HTR-8/SVneo (cell line): ENCODE measurements at places on chromosomes 7 and 10.

GRCh38 chr10:71596759-71597158, 122.8 kb downstream of the C10orf105 start:
- DNase-seq: no peak

- DNase-seq: no peak
These were observed 175.1 kb downstream of the HGF start for GRCh38 chr7:81594767-81595166.

DNA sequence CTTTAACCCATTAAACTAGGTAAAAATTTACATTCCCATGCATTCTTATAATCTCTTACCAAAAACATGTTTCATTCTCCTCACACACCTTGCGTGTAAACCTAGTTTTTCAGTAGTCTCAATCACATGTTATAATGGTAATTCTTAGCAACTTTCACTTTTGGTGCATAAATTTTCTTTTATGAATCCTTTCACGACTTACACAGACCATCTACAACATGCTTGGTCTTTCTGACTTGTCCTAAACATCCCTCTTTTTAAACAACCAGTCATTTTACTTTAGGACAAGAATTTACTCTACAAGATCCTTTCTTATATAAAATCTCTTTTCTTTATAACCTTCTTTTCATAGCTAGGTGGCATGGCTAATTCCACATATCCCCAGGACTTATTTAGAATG, 25.8 kb downstream of the FBXL13 start:
- DNase-seq: no peak

DNA sequence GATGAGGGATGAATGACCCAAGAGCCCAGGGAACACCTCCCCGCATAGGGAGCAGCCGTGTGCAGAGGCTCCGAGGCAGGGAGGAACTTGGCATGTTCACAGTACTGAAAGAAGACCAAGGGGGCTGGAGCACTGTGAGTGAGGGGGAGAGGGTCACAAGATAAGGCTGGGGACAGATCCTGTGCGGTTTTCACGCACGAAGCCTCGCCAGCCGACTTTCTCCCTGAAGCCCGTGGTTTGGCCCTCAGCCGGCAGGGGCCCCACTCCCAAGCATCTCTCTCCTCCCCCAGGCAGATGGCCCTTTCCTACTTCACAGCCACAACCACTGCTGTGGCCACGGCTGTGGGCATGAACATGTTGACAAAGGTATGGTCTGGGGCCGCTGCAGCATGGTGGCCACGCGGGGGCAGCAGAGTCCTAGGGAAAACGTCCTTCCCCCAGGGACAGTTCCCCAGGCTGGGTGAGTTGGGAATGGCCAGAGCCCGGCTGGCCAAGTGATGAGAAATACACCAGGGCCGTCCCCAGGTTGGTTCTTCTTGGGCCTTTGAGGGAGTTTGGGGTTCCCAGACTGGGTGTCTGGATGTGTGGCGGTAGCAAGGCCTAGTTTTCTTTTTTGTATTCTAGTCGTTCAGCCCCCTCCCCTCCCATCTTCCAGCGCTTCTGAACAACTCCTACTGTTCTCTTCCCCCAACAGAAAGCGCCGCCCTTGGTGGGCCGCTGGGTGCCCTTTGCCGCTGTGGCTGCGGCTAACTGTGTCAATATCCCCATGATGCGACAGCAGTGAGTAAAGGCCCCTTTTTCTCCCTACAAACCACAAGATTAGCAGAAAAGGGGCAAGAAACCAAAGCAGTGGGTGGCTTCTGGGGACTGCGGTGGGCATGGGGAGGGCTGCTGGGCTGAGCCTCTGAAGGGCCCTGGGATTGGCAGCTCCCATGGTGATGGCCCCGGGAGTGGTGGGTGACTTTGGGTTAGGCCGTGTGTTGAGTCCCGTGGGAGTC, 14.4 kb upstream of the WBP1L start:
- DNase-seq: peak; percentile 91

- no peak for DNase-seq
These were observed 93.3 kb downstream of the MLLT10 start for GRCh38 chr10:21627331-21627730.

GRCh38 chr10:21964983-21965665, 38.4 kb downstream of the DNAJC1 start:
- DNase-seq: no peak
